ENCODE measurements at places on chromosomes 16 and 17. TPM values are rescaled to one million over a fixed set of nuclear protein-coding genes. Genes with fewer than 3 reads are reported as not detected.

Gene CLEC3A
- total RNA-seq: not detected

Gene C16orf90
- not detected for total RNA-seq

Gene NECAB2
- total RNA-seq: not detected

Gene RAP1GAP2
- 8.8 TPM for total RNA-seq

Gene C16orf74
- 34.3 TPM for total RNA-seq

Gene TMEM100
- total RNA-seq: not detected

Gene TLCD2
- 1.3 TPM for total RNA-seq

Gene MED1
- 32.3 TPM for total RNA-seq

Gene KCTD5
- 25.8 TPM for total RNA-seq

Gene OTOP2
- not detected for total RNA-seq

Gene POLG2
- 8.8 TPM for total RNA-seq

Gene INCA1
- 0.33 TPM for total RNA-seq

Gene SMIM36
- not detected for total RNA-seq

Gene CFAP119
- total RNA-seq: 3.5 TPM

All from vein endothelial cell (primary cell).